ENCODE measurements at places on chromosomes 5 and 9.

GRCh38 chr9:133603135-133603927 is 5.9 kb downstream of the FAM163B start:
- no peak for DNase-seq

DNA sequence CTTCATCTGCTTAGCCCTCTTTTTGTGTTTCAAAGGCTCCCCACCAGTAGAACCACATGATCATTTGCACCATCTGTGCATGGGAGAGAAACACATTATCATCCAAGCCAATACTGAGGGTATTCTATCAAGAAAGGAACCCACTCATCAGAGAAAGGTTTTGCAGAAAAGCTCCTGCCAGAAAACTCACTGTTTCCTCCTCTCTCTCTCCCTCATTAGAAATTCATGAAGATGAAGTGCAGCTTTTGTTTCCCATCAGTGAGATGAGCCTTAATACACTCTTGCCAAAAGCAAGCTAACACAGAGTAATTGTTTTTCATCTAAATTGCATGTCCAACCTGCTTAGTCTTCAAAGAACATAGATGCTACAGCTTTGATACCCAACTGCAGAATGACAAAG is 142.4 kb upstream of the GRAMD2B start:
- no peak for DNase-seq

GRCh38 chr5:7881816-7882215 is 12.9 kb downstream of the MTRR start:
- DNase-seq, result no peak

DNA sequence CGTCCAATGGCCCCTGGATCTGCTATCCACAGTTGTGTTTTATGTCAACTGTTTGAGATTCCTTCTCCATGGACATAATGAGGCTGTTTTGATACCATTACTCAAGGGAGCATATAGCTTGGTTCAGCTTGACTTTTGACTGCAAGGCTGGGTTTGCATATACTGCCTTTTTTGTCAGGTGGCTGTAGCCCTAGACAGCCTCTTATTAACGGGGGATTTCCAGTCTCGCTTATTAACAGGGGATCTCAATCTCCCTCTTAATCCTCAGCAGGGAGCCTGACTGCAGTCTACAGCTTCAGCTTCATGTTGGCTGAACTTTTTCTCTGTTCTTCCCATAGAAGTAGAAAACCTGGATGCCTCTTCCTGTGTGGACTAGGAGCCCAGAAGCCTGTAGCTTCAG is 73.7 kb upstream of the TNC start:
- no peak for DNase-seq

DNA sequence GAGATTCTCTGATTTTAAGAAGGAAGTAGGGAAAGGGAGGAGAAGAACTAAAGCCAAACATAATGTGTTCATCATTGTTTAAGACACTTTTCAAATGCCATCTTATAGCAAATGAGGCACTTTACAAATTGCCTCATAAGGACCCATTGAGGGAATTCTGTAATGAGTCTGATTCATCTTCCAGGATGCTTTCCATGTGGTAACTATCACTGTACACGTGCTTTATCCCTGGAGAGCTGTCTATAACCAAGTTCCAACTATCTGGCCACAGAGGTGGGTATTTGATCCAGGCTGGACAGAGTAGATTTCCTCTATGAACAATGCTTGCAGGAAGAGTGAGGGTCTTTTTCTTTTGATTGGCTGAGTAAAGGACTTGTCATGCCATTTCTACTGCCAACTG is 183.5 kb upstream of the NFIB start:
- no peak for DNase-seq

DNA sequence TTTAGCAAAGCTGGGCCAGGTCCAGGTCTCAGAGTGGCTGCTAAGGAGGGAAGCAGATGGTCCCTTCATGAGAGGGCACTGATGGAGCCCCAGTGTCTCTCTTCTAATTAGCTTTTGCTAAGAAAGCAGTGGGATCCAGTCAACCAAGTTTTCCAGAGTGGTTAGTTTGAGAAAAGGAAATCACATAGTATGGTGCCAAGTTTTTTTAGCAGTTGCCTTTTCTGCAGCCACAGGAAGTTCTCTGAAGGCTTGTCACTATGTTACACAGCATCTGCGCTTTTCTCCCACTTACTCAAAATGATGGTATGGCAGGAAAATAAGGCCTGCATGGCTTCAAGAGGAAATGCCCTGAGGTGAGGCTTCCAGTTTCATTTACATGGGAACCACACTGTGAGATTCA is 331.5 kb upstream of the ZNF462 start:
- DNase-seq, result peak; percentile 46

All from GDM1 (cell line).